ENCODE measurements at places on chromosomes 1 and 21. TPM values are rescaled to one million over a fixed set of nuclear protein-coding genes. Genes with fewer than 3 reads are reported as not detected.

AMY2A gene
- total RNA-seq, result not detected

SH2D1B gene
- total RNA-seq, result not detected

CLCA1 gene
- total RNA-seq, result not detected

HAPLN2 gene
- not detected for total RNA-seq

LBR gene
- total RNA-seq, result 60.5 TPM

NFIA gene
- total RNA-seq, result 8.2 TPM

VWA5B1 gene
- total RNA-seq, result 0.05 TPM

CFAP141 gene
- total RNA-seq, result not detected

CYP4A11 gene
- not detected for total RNA-seq

TRIM67 gene
- 0.10 TPM for total RNA-seq

RAB42 gene
- 49.0 TPM for total RNA-seq

USH2A gene
- 0.05 TPM for total RNA-seq

OLIG1 gene
- not detected for total RNA-seq

OR1C1 gene
- not detected for total RNA-seq

NCF2 gene
- total RNA-seq, result 102 TPM

COL9A2 gene
- total RNA-seq, result 4.2 TPM

MAP3K7CL gene
- total RNA-seq, result 9.6 TPM

SMG7 gene
- 41.0 TPM for total RNA-seq

GPA33 gene
- 0.17 TPM for total RNA-seq

AKT3 gene
- total RNA-seq, result 53.2 TPM

FCMR gene
- 0.05 TPM for total RNA-seq

LCE6A gene
- total RNA-seq, result not detected

PAPPA2 gene
- total RNA-seq, result 0.52 TPM

HOOK1 gene
- total RNA-seq, result 45.2 TPM

INSRR gene
- not detected for total RNA-seq

SPRR2B gene
- total RNA-seq, result not detected

ZFP69B gene
- 1.2 TPM for total RNA-seq

SMCP gene
- not detected for total RNA-seq

SPATA21 gene
- not detected for total RNA-seq

RIPPLY3 gene
- 0.15 TPM for total RNA-seq

KCNQ4 gene
- total RNA-seq, result 0.20 TPM

DENND2C gene
- total RNA-seq, result 1.5 TPM

KRTAP7-1 gene
- total RNA-seq, result not detected

CD48 gene
- total RNA-seq, result not detected

NDUFV3 gene
- 46.7 TPM for total RNA-seq

ACTL8 gene
- total RNA-seq, result not detected

VWA1 gene
- 14.4 TPM for total RNA-seq

VCAM1 gene
- total RNA-seq, result 57.8 TPM

FMO3 gene
- not detected for total RNA-seq

OR2T29 gene
- not detected for total RNA-seq

KRTAP11-1 gene
- not detected for total RNA-seq

PRR9 gene
- not detected for total RNA-seq

Data from renal cortical epithelial cell (primary cell).